ENCODE measurements at places on chromosomes 6 and 20.

GRCh38 chr20:62409931-62410745 lies 3.1 kb upstream of the CABLES2 start:
- no peak for DNase-seq

DNA sequence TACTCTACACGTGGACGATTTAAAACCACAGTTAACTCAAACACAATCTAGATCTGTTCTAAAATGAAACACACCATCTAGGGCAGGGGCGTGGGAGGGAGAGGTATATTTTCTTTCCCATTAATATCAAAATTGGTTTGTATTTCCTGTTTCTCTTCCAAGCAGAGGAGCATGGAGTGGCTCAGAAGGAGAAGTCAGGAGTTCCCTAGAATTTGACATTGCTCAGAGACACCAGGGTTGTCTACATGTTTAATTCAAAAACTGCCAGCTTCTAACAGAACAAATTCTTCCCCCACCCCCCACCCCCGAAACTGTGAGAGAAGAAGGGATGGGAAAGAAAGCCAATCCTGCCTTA lies 2.3 kb downstream of the PREX1 start:
- no peak for DNase-seq

DNA sequence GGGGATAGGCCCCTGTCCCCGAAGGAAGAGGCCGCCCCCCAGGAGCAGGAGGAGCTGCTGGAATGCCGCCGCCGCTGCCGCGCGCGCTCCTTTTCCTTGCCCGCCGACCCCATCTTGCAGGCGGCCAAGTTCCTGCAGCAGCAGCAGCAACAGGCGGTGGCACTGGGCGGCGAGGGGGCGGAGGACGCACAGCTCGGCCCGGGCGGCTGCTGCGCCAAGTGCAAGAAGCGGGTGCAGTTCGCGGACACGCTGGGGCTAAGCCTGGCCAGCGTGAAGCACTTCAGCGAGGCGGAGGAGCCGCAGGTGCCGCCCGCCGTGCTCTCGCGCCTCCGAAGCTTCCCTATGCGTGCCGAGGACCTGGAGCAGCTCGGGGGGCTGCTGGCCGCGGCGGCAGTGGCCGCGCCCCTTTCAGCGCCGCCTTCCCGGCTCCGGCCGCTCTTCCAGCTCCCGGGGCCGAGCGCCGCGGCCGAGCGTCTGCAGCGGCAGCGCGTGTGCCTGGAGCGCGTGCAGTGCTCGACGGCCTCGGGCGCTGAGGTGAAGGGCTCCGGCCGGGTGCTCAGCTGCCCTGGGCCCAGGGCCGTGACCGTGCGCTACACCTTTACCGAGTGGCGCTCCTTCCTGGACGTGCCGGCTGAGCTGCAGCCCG lies 630 bp downstream of the PPP1R3G start:
- no peak for DNase-seq

- no peak for DNase-seq
Measured at GRCh38 chr20:22062874-22063273, 357.4 kb downstream of the PAX1 start.

DNA sequence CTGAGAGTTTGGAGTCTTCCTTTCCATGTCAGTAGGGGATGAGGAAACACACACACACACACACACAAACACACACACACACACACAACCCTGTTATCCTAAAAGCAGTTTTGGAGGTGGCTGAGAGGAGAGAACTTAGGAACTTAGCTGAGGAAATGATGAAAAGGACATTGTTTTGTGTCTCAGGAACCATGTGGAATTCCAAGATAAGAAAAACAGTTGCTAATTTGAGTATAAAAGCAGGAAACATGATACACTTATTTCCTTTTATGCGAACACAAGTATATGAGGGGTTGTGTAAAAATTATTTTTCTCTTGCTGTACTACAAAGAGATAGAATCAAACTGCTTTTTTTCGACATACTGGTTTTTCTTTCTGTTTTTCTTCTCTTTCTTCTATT lies at the start of gene MYCT1:
Gene MYCT1, plus strand, starts transcription at position 264 of the 400 bp plus-strand sequence. Its CDS starts 6 bp downstream, at position 270.
- no peak for DNase-seq

- no peak for DNase-seq
Measured at GRCh38 chr6:105759946-105760345, 326.2 kb upstream of the PRDM1 start.

- no peak for DNase-seq
Measured at GRCh38 chr6:102216232-102216631, 822.7 kb downstream of the GRIK2 start.

DNA sequence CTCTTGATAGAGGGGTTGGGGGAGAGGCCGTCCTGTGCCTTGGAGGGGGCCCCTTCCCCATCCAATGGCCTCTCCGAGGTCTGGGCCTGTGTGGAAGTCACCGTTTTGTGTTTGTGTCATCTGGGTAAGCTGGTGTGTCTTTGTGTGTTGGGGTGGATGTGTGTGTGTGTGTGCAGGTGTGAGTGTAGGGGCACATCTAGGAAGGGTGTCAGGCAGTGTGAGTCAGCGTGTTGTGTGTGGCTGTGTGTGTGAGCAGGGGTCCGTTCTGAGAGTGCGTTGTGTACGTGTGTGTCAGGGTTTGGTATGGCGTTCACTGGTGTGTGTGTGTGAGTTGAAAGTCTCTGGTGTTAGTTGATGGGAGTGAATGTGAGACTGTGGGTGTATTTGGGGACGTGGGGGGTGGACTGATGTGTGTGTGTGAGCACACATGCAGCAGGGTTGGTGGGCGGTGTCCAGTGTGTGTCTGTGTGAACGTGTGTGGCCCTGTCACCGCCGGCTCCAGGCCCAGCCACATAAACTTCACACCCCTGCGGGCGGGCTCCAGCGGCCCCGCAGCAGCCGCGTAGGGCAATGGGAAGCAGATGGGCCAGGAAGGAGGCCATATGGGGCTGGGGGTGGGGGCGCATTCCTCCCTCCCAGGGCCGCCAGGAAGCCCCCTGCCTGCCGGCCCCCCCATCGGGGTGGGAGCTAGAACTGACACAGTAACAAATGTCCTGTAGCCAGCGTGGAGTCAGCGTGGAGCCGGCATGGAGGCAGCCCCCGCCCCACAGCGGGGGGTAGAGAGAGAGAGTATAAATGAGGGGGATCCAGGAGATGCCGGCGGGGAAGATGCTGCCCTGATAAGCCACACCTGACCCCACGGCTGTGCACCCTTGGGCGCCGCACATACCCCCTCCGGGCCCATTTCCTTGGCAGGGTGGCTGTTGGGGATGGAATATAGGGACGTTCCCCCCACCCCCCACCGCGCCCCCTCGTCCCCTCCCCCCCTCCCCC lies 32.1 kb downstream of the SNAI1 start:
- no peak for DNase-seq

All from activated naive CD4-positive, alpha-beta T cell (primary cell).